HAP-1 (cell line): ENCODE measurements at places on chromosomes 4 and X.

DNA sequence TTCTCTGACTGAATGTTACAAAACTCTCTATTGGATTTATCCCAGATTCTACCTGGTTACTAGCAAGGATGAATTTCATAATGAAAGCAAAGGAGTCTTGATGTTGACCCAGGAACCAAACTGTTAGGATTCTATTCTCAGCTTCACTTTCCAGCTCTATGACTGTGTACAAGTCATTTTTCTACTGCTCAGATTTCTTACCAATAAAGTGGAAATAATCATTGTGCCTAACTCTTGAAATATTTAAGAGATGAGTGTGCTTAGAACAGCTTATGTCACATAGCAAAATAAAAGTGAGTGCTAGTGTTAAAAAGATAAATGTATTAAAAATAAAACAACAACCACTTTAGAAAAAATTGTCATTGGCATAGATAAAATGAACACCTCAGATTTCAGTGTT is 45.6 kb downstream of the EPHA5 start:
- DNase-seq = no peak

GRCh38 chr4:6687947-6688878 is 5.5 kb upstream of the S100P start:
- no peak for DNase-seq

DNA sequence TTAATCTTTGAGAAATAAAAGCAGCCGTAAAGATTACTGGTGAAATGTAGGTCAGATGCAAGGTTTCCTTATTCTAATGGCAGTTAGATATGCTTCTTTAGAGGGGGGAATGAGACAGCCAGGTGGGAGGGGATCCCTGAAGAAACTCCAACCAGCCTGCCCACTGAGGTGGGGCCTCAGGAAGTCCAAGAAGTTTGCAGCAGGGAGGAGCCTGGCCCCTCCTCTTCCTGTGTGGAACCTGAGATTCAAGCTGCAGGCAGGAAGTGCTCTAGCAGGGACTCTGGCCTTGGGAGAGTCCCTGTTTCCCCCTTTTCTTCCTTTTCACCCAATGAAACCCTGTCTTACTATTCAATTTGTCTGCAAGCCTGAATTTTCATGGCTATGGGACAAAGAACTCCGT is 101.4 kb upstream of the SLITRK2 start:
- DNase-seq = peak; percentile 84

DNA sequence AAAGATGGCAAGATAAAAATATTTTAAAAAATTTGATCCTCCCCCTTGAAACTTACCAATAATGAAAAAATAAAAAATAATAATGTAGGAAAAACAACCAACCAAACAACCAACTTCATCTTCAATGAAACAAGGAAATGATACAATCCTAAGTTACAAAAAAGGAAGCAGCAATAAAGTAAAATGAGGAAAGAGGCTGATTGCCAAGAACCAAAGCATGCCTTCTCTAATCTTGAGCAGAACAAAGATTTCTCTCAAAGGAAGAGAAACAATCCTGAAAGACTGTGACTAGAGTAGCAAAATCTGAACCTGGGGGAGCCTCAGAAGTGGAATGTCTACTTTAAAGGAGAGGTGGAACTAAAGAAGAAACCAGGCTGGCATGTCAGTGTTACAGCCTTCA is 10.9 kb upstream of the WDFY3 start:
- no peak for DNase-seq

- DNase-seq = no peak
Measured at GRCh38 chrX:130264573-130264972, 4.1 kb downstream of the ZNF280C start.

DNA sequence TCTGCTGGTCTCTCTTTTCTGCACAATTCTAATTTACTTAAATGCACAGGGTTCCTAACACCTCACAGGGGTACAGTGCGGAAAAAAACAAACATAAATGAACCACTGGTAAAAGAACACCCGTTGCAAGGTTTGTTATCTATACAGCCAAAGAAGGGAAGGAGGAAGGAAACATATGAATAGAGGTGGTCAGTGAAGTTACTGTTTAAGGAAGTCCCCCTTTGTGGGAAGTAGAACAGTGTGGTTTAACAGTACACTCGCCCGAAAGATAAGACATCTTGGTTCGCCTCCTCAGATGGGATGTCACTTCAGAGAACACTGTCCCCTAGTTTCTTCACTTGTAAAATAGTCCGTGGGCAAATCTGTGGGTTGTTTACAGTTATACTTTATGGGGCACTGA is 57.5 kb downstream of the TEC start:
- no peak for DNase-seq

DNA sequence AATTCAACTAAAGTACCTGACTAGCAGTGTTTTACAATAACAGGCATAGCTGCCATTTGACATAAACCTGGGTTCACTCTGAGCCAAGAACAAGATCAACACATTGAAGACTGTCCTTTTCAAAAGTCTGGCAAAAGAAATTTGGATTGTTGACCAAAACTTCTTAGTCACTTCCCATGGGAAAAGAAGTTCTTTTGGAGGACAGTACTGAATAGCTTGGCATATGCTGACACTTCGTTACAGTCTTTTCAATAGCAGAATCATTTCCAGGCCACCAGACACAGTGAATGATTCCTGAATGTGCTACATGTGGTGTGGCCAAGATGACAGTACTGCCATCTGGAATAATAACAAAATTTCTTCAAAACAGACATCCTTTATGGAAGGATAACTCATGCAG is 560.3 kb downstream of the GRID2 start:
- no peak for DNase-seq

GRCh38 chr4:21512353-21512752 is 436.2 kb downstream of the KCNIP4 start:
- DNase-seq = peak; percentile 32

- peak; percentile 53 for DNase-seq
Measured at GRCh38 chr4:6471307-6472007, 957 bp downstream of the PPP2R2C start.
